ENCODE measurements at places on chromosomes 7 and 10.

- no peak for DNase-seq
These were observed 1250.6 kb downstream of the GATA3 start for GRCh38 chr10:9305018-9305655.

- no peak for DNase-seq
These were observed 47.5 kb downstream of the GLI3 start for GRCh38 chr7:42189535-42189934.

DNA sequence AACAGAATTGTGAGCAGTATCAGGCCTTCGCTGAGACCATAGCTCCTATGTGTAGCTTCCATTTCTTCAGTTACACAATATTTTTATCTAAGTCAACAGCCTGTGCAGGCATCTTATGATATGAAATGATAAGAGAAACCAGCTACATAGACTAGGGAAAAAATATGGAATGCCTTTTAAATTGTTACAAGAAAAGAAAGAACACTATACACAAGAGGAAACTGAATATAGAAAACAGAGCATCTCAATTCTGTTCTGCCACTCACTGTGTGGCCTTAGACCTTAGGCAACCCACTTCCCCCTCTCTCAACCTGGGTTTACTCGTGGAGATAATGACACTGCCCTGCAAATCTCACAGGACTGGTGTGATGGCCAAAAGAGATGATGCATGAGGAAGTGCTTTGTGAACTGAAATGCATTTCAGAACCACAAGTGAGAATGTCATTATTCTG, 132.9 kb downstream of the LRRN3 start:
- no peak for DNase-seq

DNA sequence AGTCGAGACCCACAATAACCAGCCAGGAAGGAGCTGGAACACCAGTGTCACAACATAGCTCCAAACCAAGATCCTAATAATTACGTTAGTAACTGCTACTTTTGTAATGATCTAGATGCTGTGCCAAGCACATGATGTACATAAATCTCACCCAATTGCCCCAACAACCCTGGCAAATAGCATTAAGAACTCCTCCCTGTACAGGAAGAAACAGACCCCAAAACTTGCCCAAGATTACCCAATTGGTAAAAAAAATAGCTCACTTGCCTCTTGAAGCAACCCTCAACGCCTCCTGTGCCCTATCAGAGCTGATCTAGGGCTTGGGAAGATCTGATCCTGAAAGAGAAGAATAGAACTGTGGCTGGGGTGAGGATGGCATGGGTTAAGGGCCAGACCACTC, 628.7 kb upstream of the AUTS2 start:
- DNase-seq = no peak

- DNase-seq = no peak
These were observed 130.3 kb downstream of the DIP2C start for GRCh38 chr10:558891-559766.

DNA sequence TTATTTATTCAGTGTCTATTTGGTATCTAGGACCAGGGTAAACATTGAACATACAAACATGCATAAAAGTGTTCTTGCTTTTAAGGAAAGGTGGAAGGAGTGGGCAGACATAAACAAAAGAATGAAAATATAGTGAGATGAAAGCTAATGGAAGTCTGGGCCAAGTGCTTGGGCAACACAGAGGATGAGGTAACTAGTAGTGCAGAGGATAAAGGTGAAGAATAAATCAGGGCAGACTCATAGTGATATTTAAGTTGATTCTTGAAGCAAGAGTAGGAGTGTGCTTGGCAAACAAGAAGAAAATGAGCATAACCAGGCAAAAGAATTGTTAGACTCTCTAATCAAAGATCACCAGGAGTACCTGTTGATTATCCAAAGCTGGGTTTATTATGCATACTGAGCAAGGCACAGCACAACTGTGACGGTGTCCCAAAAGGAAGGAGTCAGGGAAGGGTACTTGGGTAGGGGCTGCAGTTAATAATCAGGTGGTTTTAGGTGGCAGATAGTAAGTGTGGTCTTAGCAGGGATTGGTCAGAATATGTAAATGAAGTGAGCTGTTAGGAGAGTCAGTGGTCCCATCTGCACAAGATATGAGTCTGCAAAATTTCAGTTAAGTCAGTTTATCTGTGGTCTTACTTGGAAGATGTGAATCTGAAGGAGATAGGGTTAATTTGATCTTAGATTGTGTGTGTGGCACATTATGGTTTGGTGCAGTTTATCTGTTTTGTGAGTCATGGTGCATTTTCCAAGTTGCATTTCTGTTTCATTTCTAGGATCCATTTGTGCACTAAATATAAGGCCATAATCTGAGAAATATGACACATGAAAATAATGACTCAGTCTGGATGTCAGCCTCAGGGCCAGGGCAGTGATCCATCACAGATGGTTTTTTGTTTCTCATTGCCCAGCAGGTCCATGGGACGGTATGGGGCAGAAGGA, 30.6 kb upstream of the TAX1BP1 start:
- no peak for DNase-seq

DNA sequence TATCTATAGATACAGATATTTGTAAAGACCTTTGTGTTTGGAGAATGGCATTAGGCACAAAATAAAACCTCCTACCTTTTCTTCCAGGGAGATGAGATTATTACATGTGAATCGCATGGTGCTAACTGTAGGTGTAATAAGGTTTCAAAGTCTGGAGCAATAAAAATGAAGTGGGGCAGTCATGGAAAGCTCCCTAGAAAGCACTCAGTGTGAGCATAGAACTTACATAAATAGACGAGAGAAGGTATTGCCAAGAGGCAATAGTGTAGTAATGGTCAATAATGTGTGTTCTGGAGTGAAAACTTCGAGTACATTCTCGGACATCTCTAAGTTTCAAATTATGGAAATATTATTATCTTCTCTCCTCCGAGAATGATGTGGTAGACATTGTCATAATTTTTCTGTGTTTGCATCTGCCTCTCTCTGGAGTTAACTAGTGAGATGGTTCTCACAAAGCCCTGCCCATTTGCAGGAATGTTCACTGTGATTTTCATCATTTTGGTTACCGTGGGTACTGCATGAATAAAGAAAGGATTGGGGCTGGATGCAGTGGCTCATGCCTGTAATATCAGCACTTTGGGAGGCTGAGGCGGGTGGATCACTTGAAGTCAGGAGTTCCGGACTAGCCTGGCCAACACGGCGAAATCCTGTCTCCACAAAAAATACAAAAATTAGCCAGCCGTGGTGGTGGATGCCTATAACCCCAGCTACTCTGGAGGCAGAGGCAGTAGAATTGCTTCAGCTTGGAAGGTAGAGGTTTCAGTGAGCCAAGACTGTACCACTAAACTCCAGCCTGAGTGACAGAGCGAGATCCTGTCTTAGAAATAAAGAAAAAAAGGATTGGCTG, 10.6 kb downstream of the VIM start:
- no peak for DNase-seq

- no peak for DNase-seq
These were observed 274.3 kb upstream of the PODXL start for GRCh38 chr7:131830681-131831080.

- no peak for DNase-seq
These were observed 32.6 kb downstream of the ARHGAP21 start for GRCh38 chr10:24690961-24691512.

GRCh38 chr10:14560791-14561765, 213.6 kb downstream of the FAM107B start:
- DNase-seq = no peak

DNA sequence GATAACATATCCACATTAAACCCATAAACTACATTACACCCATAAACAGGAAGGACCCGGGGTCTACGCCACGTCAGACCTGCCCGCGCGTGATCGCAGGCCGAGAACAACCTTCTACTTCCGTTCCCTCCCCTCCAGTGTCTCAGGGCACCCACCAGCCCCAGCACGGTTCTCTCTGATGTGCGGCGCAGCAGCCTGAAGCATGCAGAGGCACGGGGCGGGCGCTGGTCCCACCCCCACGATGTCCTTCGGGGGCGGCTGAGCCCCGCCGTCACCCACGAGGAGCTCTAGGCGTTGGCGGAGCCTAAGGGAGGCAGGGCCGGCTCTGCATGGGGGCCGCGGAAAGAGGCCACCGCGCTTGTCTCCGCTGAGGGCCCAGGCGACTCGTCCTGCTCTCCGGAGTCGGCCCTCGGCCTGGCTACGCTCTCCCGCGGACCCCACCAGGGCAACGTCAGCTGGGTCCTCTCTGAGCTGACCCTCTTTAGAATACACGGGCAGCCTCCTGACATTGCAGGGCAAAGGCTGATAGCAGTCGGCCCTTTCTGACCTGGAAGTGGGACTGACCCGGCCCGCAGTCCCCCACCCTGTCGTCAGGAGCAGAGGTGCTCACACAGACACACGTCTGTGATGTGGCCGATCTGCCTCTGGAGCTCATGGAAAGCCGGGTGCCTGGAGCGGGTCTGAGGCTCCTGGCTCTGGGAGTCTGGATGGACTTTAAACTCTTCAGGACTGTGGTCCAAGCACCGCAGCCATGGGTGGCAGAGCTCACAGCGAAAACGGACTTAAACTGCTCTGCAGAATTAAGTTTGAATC, 65.6 kb upstream of the ADGRA1 start:
- no peak for DNase-seq
